ENCODE measurements at places on chromosomes 12 and 14.

DNA sequence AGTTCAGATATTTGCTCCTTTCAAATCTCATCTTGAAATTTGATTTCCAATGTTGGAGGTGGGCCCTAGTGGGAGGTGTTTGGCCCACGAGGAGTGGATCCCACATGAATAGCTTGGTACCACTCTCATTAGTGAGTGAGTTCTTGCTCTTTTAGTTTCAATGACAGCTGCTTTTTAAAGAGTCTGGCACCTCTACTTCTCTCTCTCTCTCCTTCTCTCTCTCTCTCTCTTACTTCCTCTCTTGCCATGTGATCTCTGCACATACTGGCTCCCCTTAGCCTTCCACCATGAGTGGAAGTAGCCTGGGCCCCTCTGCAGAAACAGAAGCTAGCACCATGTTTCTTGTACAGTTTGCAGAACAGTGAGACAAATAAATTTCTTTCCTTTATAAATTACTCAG, 25.1 kb downstream of the GPR65 start:
- no peak for DNase-seq

GRCh38 chr12:51871126-51871525, 16.8 kb upstream of the ANKRD33 start:
- peak; percentile 36 for DNase-seq

DNA sequence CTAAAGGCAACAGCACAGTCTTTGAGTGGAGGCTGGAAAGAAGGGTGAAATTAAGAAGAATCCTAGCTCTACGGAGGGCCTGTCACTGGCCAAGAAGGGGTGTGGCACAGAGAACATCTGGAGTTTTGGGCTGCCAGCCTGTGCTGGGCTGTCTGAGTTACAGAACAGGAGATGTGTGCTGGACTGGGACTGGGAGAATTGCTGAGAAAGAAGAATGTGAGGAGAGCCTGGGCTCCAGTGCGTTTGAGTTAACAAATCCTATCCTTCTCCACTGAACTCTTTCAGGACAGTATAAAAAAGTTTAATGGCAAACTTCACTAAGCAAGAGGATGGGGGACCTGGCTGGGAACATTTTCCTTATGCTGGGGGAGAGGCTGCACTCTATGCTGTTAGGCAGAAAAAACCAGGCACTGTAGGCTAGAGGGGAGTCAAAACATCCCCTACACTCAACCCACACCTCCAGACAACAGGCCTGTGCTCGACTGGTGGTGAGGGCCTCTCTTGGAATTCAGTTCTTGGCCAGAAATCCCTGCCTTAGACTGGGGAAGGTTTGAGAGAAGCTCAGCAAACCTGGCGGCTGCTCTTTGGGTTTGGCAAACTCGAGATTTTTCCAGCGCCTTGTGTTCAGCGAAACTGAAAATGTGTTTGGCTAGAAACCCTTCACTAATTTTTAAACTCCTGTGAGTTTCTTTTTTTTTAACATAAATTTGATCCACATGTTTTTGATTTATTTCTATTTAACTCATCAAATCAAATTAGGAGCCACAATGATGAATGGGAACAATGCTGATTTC, 217.3 kb downstream of the MON2 start:
- no peak for DNase-seq

- DNase-seq = no peak
These were observed 212.6 kb downstream of the TTC8 start for GRCh38 chr14:89037065-89037464.

DNA sequence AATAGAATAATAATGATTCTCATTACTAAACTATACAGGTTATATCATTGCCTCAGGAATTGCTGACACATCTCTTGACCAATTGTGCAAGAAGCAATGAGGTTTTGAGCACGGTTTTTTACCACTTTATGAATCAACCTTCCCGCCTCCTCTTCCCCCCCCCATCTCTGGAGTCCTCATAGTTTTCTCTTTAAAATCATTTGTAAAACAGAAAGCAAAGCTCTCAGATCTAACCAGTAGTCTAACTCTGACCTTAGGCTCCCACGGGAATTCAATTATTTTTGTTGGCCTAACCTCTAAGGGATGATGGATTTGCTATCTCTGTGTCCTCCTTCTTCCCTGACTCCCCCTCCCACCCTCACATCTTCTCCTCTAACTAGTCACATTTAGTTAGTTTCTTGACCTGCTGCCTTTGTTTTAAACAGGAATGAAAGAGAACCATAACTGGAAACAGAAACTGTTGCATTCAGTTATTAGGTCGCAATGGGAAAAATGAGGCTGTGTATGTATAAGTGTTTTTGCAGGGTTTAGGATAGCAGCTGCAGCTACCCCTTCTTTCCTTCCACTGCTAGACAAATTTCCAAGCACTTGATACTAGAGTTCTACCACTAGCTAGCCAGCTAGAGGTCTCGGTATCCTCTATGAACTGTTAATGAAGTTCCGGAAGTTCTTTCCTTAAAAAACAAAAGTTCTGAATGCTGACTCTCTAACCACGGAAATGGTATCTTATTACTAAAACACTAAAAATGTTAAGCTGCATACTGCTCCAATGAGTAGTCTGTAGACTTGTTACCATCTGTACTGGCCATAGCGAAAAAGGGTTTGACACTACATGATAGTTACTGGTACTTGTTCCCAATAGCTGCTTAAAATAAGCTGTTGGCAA, 65.4 kb downstream of the TAOK3 start:
- DNase-seq = no peak

DNA sequence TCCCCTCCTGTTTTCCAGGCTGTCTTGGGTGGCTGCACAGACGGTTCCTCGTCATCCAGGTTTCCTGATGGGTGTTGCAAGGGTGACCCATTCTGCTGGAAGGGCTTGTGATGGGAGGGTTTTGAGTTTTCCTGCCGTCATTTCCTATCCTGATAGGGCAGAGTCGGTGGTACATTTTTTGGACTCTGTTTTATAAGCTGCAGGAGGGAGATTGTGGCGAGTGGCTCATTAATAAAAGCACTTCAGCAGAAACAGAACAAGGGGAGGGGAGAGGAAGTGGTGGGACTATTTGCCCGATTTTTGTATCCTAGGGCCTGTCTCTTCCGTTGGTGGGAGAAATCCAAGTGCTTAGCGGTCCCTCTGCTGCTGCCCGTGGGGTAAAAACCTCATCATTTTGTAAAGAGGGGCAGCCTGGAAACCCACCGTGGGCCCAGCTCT, 40.0 kb downstream of the TSPAN9 start:
- no peak for DNase-seq

- no peak for DNase-seq
These were observed 132.3 kb downstream of the C12orf75 start for GRCh38 chr12:105462831-105463230.

- DNase-seq = no peak
These were observed 141.8 kb upstream of the DYRK2 start for GRCh38 chr12:67506739-67507138.

- peak; percentile 24 for DNase-seq
These were observed 1.1 kb downstream of the CKB start for GRCh38 chr14:103521438-103521950.

- DNase-seq = no peak
These were observed 62.2 kb upstream of the INSM2 start for GRCh38 chr14:35471803-35472202.

DNA sequence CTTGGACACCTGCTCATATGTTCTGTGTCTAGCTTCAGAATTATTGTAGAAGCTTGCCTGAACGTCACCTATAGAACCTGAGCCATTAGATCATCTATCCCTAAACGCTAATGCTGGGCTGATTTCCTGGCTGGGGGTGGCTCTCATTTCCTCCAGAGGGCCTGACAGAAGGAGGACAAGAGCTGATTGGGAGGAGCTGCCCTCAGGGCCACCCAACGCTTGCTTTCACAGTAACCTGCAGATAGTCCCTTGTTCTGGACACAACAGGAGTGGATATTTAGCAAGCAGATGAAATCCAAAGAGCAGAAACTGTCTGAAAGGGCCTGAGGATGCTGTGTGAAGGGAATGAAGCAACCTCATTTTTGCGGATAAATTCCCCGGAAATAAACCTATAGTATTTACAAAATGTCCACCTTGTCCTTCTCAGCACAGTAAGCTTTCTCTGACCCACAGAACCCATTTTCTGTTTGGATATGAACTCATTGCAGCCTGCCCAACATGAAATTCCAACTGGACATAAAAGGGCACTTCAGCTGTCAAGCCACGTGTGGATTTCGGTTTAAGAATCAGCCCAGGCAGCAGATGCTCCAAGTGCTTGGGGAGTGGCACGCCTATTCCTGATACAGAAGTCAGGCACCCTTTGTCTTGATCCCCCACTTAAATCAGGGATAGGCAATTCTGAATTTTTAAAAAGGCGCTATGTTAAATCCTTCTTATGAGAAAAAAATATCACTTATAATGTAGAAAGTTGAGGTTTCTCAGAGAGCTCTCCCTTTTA, 32.8 kb upstream of the TUBA1C start:
- DNase-seq = no peak

- DNase-seq = no peak
These were observed 118.9 kb downstream of the SLC25A47 start for GRCh38 chr14:100442036-100442435.

GRCh38 chr12:89779090-89779489, 70.5 kb upstream of the ATP2B1 start:
- DNase-seq = no peak

DNA sequence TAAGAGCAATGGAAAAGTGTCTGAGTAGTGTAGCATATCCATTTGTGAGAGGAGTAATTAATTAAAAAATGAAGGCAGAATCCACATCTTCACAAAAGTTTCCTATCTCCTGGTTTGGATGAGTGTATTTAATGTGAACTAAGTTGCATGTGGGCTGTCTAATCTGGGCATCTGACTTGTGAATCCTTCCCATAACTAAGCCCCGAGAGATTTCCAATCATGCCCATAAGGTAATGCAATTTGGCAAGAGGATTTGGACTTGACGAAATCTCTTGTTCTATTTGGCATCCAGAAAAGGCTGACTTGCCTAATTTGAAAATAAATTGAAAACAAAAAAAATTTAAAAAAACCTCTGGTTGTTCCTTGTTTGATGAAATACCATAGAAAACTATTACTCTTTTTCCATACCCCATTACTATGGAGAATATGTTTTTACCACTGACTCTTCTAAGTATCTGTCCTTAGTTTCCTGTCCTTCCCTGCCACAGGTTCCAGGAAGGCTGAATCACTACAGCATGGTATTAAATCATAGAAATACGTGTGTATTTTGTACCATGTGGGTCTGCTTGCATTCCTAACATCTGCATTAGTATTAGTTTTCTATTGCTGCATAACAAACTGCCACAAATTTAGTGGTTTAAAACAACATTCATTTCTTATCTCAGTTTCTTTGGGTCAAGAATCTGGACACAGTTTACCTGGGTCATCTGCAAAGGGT, 48.4 kb downstream of the ETV6 start:
- no peak for DNase-seq

DNA sequence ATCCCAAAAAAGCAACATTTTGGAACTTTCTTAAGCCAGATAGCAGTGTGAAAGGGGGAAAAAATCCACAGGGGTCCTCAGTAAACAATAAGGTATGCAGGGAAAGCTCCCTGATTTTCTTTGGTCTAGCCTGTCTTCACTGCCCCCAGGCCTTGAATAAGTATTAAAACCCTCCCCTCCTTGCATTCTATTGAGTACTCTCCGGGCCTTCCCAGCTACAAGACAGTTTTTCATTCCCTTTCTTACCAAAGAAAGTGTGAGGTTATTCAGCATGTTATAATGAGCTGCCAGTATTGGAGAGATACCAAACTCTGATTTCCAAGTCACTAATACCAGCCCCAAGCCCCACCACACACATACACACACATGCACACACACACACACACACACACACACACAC, 59.8 kb upstream of the KIF21A start:
- DNase-seq = no peak

GRCh38 chr14:22579236-22579635, 9.8 kb downstream of the DAD1 start:
- peak; percentile 41 for DNase-seq

GRCh38 chr14:84591827-84592445, 938.0 kb upstream of the FLRT2 start:
- DNase-seq = no peak

- DNase-seq = no peak
These were observed 104.0 kb downstream of the GPR135 start for GRCh38 chr14:59360923-59361794.

- no peak for DNase-seq
These were observed at the start of gene CLEC7A for GRCh38 chr12:10130042-10130441. Gene CLEC7A (minus strand): TSS chr12:10130199. CDS start chr12:10130082, 117 bp downstream.

- no peak for DNase-seq
These were observed 22.3 kb upstream of the PLEKHH1 start for GRCh38 chr14:67510836-67511235.

DNA sequence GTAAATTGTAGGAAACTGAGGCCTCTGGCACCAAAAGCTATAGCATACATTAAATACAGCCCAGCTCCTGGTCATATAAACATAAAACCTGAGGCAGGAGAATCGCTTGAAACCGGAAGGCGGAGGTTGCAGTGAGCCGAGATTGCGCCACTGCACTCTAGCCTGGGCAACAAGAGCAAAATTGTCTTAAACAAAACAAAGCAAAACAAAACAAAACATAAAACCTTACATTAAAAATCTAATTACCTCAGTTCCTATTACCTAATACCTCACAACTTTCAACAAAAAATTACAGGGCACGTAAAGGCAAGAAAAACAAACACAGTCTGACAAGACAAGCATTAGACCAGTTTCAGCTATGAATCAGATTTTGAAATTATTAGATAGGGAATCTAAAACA, 36.7 kb downstream of the TMEM116 start:
- no peak for DNase-seq

DNA sequence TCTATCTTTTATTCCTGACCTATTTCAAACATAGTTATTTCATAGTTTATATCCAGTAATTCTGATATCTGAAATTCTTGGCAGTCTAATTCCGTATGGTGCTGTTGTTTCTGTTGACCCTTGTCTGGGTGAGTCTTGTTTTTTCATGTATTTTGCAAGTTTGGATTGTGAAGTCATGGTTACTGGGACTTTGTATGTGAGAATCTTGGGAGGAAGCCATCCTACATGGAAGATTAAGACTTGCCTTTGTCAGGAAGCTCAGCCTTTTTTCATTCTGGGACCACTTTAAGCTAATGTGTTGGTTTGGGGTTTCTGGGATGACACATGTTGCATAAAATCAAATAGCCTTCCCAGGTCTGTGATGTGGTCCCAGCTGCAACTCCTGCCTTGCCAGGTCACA, 191.6 kb upstream of the E2F7 start:
- DNase-seq = no peak

- DNase-seq = no peak
These were observed 158.2 kb downstream of the FOXN3 start for GRCh38 chr14:89258728-89259273.

All from CD4-positive, alpha-beta T cell treated with Interleukin-4 for 1 hour (primary cell).